ENCODE measurements at places on chromosomes 16 and 17.

DNA sequence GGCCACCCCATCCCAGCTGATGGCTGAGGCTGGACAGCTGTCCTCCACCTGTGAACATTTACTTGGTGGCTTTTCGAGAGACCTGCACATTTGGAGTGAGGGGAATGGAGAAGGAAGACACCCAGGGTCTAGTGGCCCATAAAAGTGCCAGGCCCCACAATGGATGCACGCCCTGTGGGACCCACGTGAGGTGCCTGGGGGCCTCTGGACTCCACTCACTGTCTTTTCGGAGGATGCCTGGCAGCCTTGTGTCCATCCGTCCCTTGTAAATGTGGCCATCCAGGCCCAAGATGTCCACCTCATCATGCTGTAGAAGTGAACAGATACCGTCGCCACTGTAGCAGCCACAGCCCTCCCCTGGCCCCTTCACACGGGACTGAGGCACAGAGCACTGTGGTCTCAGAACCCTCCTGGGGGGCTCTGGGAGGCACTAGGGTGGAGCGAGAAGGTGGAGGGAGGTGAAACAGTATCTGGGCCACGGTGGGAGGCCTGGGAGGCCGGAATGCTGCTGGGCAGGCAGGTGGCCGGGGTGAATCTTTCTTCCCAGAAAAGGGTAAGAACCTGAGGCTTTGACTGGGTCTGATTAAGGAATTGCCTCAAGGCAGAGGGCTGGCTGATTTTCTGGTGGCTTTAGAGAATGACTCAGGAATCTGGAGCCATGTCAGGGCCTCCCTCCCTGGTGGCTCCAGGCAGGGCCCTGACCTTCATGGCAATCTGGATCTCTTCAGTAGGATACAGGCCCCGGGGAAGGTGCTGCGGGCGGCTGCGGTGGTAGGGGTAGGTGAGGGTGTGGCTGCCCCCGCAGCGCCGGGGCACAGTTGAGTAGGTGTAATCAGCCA, 11.5 kb downstream of the UBALD2 start:
- DNase-seq, result no peak

- DNase-seq, result no peak
Measured at GRCh38 chr17:81868674-81869220, 2.4 kb downstream of the ARHGDIA start.

- peak; percentile 44 for DNase-seq
Measured at GRCh38 chr17:75843577-75844529, at the start of gene UNC13D. Gene UNC13D (minus strand): TSS chr17:75844404. CDS start chr17:75844337, 67 bp downstream.

DNA sequence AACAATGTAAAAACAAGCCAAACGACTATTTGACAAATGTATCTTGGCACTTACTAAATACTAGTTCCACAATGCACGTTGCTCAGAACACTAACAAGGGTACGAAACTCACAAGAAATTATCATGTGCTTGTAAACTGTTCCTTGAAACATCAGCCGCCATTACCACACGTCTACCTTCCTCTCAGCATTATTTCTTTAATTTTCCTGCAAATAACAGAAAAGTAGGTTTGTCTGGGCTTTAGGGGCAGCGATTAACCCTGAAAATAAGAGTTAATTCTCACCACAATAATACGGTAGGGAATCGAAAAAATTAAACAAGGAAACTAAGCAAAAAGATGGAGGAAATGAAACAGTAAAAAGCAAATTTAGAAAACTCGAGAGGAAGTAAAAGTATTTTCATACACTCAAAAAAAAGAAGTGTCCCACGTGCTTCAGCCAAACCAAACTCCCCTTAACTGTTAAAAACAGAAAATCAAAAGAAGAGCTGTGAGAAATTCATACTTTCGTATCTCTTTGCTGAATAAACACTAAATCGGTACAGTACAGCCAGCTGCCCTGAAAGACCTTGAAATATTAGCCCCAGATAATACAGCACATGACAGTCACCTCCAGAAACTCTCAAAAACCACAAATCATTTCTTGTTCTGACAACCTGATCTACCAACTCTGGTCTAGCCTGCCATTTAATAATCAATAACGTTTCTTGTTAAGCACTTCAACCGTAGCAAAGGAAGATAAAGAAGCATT, 1.2 kb downstream of the ARHGAP17 start:
- no peak for DNase-seq

DNA sequence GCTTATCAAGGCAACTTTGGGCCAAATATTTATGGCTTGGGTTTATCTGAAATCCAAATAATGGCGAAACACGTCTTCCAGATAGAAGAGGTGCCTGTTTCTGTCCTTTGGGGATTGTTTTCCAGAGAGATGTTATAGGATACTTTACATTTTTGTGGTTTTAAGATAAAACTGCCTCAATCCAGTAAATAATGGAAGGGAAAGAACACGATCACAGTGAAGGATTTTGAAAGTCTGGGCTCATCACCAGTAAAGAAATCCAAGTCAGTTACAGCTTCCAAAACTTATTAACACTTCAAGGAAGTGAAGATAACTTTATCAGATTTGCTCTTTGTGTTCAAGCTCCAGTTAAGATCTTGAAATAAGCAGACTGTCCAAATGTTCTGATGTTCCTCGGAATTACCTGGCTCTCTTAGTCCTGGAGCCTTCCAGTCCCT, 30.1 kb downstream of the DNAH2 start:
- DNase-seq, result no peak

DNA sequence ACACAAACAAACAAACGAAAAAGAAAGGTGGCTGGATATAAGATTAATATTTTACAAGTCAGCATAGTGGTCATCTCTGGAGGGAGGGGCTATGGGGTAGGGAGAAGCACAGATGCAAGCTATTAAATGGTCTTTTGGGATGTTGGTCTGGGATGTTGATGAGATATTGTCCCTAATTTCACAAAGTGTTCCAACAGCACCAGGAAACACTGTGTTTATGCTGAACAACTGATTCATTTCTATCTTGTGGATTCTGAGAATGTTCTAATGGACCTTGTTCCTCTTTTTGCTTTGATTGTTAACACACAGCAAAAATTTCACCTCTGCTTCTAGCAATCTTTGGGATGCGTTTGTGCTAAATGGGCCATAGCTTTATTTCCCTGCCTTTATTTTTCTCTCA, 9.7 kb downstream of the PECAM1 start:
- no peak for DNase-seq

DNA sequence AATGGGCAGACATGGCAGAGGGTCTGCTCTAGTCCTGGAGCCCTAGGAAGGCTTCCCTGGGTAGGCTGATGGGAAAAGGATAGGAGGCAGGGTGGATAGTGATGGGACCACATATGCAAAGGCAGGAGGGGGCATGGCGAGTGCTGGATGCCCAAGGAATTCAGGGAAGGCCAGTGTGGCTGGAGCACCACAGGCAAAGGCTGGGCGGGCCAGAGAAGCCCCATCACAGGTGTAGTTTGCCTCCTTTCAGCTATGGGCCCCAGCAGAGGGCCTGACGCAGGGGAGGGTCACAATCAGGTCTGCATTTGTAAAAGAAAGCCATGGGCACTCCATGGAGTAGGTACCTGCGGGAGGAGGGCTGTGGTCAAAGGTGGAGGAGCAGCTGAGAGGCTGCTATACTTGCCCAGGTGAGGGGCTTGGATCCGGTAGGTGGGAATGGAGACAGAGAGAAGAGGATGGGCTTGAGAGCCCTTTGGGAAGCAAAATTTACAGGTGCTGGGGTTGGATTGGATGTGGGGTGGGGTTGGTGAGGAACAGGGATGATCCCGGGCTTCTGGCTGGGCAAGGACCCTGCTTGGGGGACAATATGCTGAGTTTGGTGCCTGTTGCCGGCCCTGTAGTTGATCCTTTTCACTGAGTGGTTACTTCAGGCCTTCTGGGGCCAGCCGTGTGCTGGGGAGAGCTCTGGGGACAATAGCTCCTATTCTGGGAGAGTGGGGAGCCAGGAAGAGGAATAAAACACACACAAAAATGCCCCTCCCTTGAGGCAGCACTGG, 6.5 kb upstream of the COL1A1 start:
- DNase-seq, result no peak

- no peak for DNase-seq
Measured at GRCh38 chr17:10920558-10921108, 82.7 kb upstream of the PIRT start.

DNA sequence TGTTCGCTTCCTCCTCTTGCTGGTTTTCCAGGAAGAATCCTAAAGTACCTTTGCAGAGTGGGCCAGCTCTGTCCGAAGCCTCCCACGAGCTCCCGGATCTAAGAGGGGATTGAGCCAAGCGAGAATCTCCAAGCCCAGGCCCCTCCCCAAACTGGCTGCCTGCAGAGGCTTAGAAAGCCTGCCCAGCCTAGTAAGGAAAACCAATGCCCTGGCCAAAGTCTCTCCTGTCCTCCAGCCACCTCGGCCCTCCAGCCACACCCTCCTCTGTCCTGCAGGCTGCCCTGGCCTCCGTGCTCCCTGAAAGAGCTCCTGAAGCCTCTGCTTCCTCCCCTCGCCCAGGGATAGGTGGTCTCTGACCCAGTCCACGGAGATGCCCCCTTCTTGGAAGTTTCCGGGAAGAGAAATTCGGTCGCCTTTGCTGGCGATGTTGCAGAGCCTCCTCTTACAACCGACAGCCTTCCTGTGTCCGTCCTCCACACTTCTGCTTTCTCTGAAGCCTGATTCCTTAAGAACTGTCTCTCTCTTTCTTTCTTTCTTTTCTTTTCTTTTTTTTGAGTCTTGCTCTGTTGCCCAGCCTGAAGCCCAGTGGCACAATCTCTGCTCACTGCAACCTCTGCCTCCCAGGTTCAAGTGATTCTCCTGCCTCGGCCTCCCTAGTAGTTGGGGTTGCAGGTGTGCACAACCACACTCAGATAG, 54.9 kb upstream of the TOB1 start:
- no peak for DNase-seq

GRCh38 chr17:34673995-34674890, 94.9 kb downstream of the TMEM132E start:
- DNase-seq, result no peak

GRCh38 chr17:79789943-79790804, 6.7 kb downstream of the CBX8 start:
- DNase-seq, result no peak

DNA sequence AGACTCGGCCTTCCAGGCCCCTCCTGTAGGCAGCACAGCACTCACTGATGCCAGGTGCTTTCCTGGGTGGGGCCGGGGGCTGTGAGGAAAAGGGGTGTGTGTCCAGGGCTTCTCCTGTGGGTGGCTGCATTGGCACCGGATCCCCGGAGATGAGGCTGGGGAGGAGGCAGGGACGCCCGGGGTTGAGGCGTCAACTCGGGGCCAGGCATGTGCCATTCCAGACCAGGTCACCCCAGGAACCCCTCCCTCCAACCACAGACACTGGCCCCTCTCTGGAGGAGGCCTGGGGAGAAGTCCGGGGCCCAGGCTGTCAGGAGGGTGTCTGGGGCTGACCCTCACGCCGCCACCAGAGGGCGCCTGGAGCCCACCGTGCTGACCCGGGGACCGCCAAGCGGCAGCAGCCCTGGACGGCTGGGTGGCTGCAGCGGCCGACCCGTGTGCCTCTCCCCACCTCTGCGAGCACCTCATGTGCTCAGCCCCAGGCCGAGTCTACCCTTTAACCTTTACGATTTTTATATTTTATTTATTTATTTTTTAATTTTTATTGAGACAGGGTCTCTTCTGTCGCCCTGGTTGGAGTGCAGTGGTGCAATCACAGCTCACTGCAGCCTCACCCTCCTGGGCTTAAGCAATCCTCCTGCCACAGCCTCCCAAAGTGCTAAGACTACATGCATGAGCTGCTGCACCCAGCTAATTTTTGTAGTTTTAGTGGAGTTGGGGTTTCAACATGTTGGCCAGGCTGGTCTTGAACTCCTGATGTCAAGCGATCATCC, 3.2 kb upstream of the METRN start:
- peak; percentile 56 for DNase-seq

Measured in stimulated activated CD8-positive, alpha-beta memory T cell treated with anti-CD3 and anti-CD28 coated beads, Interleukin-4, amount 100 ng/mL, for 4 hours (primary cell).